ENCODE measurements at places on chromosomes 13 and 19. TPM values are rescaled to one million over a fixed set of nuclear protein-coding genes. Genes with fewer than 3 reads are reported as not detected.

Gene IFI30
- 29.7 TPM for total RNA-seq

- H3K4me1 ChIP-seq, result no peaks in the 10 kb centered on the region
- no peaks in the 10 kb centered on the region for H3K27me3 ChIP-seq
- DNase-seq, result no peak
- H3K27ac ChIP-seq, result no peak overlapping the region
Measured at GRCh38 chr13:49354719-49355118, 89.1 kb downstream of the CAB39L start.

GRCh38 chr13:105971312-105971711, 564.1 kb downstream of the EFNB2 start:
- no peaks in the 10 kb centered on the region for H3K27me3 ChIP-seq
- no peak overlapping the region for H3K4me3 ChIP-seq
- no peaks in the 10 kb centered on the region for H3K36me3 ChIP-seq
- no peak for DNase-seq
- no peak overlapping the region for H3K27ac ChIP-seq
- peaks cover 7% of the 10 kb centered on the region for H3K4me1 ChIP-seq

DNA sequence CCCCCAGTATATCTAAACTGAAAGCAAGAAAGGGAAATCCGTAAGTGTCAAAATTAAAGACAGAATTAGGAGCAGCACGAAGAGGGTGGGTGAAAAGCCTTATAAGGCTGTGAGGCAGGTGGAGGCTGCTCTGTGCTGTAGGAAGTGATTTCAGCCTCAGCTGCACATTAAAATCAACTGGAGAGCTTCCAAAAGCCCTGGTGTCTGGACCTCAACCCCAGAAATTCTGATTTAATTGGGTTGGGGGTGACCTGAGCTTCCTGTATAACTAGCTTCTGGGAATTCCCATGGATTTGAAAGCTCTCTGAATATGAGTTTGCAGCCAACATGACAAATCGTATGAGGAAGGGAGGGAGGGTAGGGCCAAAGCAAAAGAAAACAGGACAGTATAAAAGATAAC, 242.4 kb upstream of the TMTC4 start:
- no peaks in the 10 kb centered on the region for H3K36me3 ChIP-seq
- no peak for DNase-seq
- no peak overlapping the region for H3K27ac ChIP-seq
- H3K4me3 ChIP-seq, result no peak overlapping the region

Gene ZNF799
- 4.4 TPM for total RNA-seq

Gene HSD17B14
- total RNA-seq, result 0.69 TPM

DNA sequence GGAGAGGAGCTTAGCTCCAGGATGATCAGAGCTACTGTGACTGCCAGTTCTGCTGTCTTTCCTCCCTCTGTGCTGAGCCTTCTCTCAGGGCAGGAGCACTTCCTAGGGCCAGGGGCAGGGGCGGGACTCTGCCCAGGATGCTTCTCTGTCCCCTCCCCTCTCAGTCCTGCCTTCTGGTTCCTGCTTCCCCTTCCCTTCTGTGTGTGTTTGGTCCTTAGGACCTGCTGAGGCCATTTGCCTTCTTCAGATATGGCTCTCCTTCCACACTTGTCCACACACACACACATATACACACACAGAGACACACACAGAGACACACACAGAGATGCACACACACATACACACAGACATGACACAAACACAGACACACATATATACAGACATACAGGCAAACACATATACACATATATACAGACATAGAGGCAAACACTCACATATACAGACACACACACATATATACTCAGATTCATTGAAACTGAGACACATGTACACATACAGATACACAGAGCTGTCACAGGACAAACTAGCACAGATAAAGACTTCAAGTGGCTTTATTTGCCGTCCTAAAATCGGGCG, 22.0 kb upstream of the CD177 start:
- no peaks in the 10 kb centered on the region for H3K36me3 ChIP-seq
- no peaks in the 10 kb centered on the region for H3K27me3 ChIP-seq
- H3K4me1 ChIP-seq, result no peaks in the 10 kb centered on the region
- no peak overlapping the region for H3K4me3 ChIP-seq

DNA sequence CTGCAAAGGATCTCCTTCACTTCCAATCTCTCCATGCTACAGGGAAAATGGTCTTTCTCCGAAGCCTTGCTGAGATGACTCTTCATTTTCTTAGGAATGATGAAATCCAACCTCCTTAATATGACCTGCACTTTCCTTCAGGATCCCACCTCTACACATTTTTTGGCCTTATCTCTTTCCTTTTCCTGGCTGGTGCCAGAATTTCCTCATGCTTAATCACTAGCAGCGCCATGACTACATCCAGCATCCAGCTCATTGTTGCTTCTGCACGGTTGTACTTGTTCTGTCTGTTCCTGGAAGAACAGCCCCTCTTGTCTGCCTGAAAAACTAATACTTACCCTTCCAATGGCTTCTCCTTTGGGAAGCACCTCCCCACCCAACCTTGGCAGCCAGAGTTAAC, 68.4 kb downstream of the TEX26 start:
- no peak for DNase-seq
- no peaks in the 10 kb centered on the region for H3K36me3 ChIP-seq
- no peaks in the 10 kb centered on the region for H3K27me3 ChIP-seq
- H3K27ac ChIP-seq, result no peak overlapping the region
- no peak overlapping the region for H3K4me3 ChIP-seq

GRCh38 chr13:112057736-112058518, 9.0 kb upstream of the SOX1 start:
- no peak overlapping the region for H3K27ac ChIP-seq
- no peak overlapping the region for H3K4me3 ChIP-seq
- H3K36me3 ChIP-seq, result no peaks in the 10 kb centered on the region
- DNase-seq, result no peak
- H3K27me3 ChIP-seq, result peaks cover 79% of the 10 kb centered on the region
- no peaks in the 10 kb centered on the region for H3K4me1 ChIP-seq

GRCh38 chr13:53405616-53406015, 377.0 kb downstream of the OLFM4 start:
- H3K4me3 ChIP-seq, result no peak overlapping the region
- H3K4me1 ChIP-seq, result no peaks in the 10 kb centered on the region
- no peaks in the 10 kb centered on the region for H3K36me3 ChIP-seq

Gene CLEC11A
- total RNA-seq, result 1.3 TPM

Gene FSD1
- not detected for total RNA-seq

DNA sequence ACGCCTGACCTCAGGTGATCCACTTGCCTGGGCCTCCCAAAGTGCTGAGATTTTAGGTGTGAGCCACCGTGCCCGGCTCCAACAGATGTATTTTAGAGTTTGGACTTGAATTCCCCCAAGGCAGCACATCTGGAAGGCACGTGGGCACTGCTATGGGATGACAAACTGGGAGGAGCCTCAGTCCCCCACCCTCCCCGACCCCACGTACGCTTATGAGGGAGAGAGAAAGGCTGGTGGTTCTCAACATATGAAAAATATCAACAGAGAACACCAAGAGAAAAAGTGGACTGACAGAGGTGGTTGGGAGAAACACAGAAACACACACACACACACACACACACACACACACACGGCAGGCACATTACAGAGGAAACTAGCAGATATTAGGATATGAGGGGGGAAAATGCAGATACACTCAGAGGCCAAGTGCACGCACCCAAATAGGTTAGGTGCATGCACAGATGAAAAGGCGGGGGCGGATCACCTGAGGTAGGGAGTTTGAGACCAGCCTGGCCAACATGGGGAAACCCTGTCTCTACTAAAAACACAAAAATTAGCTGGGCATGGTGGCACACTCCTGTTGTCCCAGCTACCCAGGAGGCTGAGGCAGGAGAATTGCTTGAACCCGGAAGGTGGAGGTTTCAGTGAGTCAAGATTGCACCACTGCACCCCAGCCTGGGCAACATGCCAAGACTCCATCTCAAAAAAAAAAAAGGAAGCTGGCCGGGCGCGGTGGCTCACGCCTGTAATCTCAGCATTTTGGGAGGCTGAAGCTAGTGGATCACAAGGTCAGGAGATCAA, 3.2 kb downstream of the STX10 start:
- H3K27me3 ChIP-seq, result no peaks in the 10 kb centered on the region
- no peak overlapping the region for H3K4me3 ChIP-seq
- DNase-seq, result no peak
- no peak overlapping the region for H3K27ac ChIP-seq
- H3K36me3 ChIP-seq, result no peaks in the 10 kb centered on the region

GRCh38 chr13:73215823-73216222, 157.0 kb downstream of the KLF5 start:
- no peak overlapping the region for H3K27ac ChIP-seq
- H3K4me1 ChIP-seq, result no peaks in the 10 kb centered on the region
- DNase-seq, result no peak
- H3K4me3 ChIP-seq, result no peak overlapping the region

Gene MYDGF
- total RNA-seq, result 58.7 TPM

DNA sequence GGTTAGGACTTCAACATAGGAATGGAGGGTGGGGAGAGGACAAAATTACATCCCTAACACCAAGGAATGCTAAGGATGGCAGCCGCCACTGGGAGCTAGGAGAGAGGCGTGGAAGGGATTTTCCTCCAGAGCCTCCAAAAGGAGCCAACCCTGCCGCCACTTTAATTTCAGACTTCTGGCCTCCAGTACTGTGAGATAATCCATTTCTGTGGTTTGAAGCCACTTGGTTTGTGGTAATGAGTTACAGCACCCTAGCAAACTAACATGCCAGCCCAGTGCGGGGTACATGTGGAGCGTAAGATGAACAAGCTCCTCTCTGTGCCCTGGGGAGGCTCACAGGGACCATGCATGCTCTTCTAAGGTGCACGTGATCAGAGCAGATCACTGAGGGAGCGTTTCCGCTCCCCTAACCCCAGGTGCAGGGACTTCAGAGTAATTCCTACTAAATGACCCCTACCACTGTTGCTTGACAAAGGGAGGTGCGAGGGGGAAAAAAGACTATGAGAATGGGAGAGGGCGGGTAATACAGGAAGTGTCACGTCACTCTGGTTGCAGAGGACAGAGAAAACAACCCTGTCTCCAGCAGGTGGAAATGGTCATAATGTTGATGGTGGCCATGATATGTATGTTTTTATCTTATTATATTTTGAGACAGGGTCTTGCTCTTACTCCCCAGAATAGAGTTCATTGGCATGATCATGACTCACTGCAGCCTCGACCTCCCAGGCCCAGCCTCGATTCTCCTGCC, 12.0 kb downstream of the FPR1 start:
- H3K4me3 ChIP-seq, result no peak overlapping the region
- DNase-seq, result no peak
- no peaks in the 10 kb centered on the region for H3K4me1 ChIP-seq
- H3K27me3 ChIP-seq, result no peaks in the 10 kb centered on the region

Gene CEACAM8
- total RNA-seq, result not detected

Gene LYPD5
- 0.26 TPM for total RNA-seq

DNA sequence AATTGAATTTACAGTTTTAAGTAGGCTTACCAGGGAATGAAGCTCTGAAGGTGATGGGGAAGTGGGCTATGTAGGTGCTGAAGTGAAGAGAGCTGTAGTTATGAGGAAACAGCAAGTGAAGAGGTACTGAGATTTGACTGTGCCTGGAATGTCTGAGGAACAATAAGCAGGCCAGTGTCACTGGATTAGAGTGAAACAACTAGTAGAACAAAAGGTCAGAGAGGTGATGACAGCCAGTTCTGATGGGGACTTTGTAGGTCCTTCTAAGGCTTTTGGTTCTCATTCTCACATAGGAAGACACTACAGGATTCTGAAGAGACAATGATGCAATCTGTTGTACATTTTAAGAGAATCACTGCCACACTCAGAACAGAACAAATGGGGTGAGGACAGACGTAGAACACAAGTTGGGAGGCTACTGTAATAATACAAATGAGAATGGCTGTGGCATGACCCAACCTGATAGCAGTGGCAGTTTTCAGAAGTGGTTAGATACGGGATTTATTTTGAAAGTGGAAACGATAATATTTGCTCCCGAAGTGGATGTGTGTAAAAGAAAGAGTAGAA, 130.8 kb downstream of the MYCBP2 start:
- no peaks in the 10 kb centered on the region for H3K27me3 ChIP-seq
- H3K36me3 ChIP-seq, result peaks cover 3% of the 10 kb centered on the region
- DNase-seq, result no peak
- no peak overlapping the region for H3K4me3 ChIP-seq
- H3K4me1 ChIP-seq, result no peaks in the 10 kb centered on the region

- no peak for DNase-seq
- H3K4me1 ChIP-seq, result no peaks in the 10 kb centered on the region
- H3K27ac ChIP-seq, result no peak overlapping the region
- no peaks in the 10 kb centered on the region for H3K27me3 ChIP-seq
- no peak overlapping the region for H3K4me3 ChIP-seq
Measured at GRCh38 chr13:30192320-30193093, 114.8 kb downstream of the KATNAL1 start.

- H3K4me3 ChIP-seq, result no peak overlapping the region
- peaks cover 13% of the 10 kb centered on the region for H3K4me1 ChIP-seq
- no peaks in the 10 kb centered on the region for H3K27me3 ChIP-seq
- DNase-seq, result no peak
- H3K27ac ChIP-seq, result no peak overlapping the region
Measured at GRCh38 chr19:2594319-2594718, 108.2 kb downstream of the GNG7 start.

DNA sequence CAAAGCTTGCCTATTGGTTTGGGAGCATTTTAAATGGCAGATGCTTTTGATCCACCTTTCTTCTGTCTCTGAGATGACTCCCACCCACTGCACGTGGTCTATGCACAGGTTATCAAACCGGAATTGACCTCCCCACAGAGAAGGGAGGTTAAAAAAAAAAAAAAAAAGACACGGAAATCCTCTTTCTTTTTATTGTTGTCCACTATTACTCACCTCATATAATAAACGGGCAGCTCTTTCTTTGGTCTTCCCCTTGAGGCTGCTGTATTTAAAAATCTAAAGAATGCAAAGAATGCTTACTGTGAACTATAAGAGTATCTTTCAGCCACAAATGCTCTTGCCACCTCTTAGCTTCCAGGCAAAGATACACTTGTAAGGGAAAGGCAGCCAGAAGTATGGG, 329.7 kb downstream of the NDFIP2 start:
- H3K27ac ChIP-seq, result no peak overlapping the region
- no peaks in the 10 kb centered on the region for H3K4me1 ChIP-seq
- no peaks in the 10 kb centered on the region for H3K27me3 ChIP-seq

Gene CGB3
- total RNA-seq, result not detected
